AML-193 (cell line): ENCODE measurements at places on chromosomes 4 and X.
A peak's percentile ranks its signal among the peaks of the same experiment; 100 is the strongest.

- DNase-seq: no peak
Measured at GRCh38 chrX:17098516-17099247, 152.2 kb downstream of the REPS2 start.

GRCh38 chrX:22585831-22586230 lies 313.1 kb downstream of the CBLL2 start:
- DNase-seq: no peak

DNA sequence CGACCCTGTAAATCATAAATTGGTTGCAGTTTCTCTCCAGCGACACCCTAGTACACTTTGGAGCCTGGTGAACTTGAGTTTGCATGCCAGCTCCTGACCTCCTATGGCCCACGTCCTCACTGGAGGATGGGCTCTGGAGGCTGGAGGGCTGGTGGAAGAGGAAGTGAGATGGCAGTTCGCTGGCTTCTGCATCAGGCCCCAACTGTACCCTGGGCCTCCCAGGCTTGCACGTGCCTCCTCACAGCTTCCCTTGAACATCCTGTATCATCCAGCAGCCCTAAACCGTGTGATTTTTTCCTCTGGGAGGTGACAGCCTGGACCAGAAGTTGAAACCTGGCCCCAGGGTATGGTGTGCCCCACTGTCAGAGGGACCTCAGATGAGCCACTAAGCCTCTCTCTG lies 78.5 kb downstream of the HTRA3 start:
- DNase-seq: no peak

GRCh38 chr4:48539597-48539996 lies 49.5 kb downstream of the ZAR1 start:
- no peak for DNase-seq

GRCh38 chr4:55546506-55546755 lies 278 bp downstream of the CLOCK start:
- DNase-seq: no peak

DNA sequence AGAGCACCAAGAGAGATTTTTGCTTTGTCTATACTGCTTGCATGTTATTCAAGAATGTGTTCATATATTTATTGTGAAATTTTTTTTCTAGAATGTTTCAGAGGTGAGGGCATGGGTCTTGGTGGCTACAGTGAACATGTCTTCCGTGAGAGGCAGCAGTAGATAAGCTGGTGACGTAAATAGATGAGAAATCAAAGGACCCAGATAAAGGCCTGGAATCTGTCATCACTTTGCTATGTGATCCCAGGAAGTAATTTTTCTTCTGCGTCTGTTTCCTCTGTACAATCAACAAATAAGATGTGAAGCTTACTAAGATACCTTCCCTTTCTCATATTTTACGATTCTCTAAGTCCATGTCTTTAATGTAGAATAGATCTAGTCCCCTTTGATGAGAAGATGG lies 129.1 kb downstream of the COL4A6 start:
- DNase-seq: no peak

GRCh38 chr4:30776921-30777415 lies 56.8 kb downstream of the PCDH7 start:
- no peak for DNase-seq

DNA sequence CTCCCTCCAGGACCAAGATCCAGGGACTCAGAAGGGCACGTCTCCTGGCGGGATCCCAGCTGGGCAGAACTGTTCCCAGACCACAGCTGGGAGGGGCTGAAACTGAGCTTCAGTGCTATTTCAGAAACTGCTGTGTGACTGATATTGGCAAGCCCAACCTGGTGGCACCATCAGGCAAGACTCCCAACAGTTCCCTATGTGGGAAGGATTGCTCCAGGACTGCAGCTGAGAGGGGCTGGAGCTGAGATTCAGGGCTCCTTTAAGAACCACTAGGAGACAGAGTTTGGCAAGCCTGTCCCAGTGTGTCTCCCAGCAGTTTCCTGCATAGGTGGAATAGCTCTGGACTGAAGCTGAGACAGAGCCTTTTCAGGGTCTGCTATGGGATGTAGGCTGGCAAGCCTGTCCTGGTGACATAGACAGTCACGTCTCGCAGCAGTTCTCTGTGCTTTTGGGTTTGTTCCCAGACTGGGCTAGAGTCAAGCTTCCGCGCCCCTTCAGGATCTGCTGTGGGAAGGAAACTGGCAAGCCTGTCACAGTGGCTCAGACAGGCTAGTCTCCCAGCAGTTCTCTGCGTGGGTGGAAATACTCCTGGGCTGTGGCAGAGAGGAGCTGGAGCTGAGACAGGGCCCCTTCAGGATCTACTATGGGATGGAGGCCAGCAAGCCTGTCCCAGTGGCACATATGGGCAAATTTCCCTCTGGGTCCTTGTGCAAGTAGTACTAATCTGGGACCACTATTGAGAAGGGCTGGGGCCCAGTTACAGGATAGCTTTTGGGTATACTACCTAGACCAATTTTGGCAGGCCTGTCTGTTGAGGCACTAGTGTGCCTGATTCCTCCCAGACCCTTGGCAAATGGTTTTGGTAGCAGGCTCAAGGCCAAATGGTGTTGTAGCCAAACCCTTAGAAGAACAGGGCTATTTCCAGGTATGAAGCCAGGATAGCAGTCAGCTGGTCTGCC lies 20.2 kb upstream of the MED14 start:
- DNase-seq: no peak

GRCh38 chr4:8550691-8551090 lies 29.5 kb upstream of the GPR78 start:
- DNase-seq: no peak

GRCh38 chr4:38894322-38894982 lies 26.8 kb downstream of the FAM114A1 start:
- peak; percentile 2 for DNase-seq

DNA sequence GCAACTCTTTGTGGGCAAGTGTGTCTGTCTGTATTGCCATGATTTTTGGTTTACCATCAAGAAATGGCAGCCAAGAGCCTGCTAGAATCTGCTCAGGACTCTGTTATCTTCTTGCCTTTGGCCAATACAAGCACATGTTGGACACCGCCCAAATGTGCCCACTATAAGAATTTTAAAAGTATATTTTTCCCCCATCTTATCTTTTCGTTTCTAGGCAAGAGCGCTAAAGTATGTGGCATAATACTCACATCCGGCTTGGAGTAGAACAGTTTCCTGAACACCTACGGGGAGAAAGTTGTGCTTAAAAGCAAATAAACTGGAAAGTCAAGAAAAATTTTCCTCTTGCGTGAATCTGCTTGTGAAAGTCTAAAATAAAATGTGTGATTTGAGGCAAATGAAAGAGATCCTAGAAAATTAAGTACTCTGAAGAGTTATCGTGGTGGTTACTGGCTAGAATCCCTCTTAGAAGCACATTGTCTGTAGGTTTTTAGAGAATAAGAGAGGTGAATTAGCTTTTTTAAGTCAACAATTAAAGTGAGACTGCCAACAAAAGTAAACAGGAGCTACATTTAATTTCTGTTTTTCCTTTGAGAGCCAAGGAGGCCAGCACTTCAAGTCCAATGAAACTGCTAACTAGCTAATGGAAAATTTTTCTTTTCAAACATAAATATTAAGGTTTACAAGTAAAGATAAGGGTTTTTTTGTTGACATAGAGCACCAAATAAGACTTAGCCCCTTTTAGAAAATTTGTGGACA lies 220.2 kb downstream of the SOWAHB start:
- no peak for DNase-seq

DNA sequence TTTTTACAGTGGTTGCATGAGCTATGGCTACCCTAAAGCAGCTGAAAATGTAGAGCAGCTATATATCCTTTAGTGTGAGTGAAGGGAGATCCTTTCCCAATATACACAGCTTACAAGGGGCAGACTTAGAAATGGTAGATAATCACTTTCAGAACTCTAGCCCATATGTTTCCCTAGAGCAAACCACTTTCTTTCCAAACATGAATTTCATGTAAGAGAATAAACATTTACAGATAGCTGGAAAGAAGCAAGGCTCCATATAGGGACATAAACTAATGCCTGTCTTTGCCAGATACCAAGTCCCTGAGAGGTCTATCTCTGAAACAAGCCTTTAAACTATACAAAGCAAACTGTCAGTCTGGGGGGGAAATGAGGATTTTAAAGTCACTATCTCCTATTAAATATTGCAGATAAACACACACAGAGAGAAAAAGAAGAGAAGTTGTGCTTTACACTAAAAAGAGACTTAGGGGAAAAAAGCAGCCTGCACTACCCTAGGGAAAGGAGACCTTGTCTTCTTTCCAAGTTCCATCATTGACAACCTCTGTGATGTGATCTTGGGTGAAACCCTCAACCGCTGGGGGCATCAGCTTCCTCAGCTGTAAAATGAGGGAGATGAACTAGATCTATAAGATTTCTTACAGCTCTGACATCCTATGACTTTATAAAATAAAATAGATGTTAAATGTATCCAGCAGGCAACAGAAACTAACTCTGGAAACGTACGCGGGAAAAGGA lies 73.6 kb downstream of the TMEM156 start:
- no peak for DNase-seq

GRCh38 chrX:69618803-69619202 lies 2.9 kb downstream of the EDA start:
- DNase-seq: no peak

- DNase-seq: no peak
Measured at GRCh38 chr4:168744021-168744420, 247.2 kb downstream of the PALLD start.

DNA sequence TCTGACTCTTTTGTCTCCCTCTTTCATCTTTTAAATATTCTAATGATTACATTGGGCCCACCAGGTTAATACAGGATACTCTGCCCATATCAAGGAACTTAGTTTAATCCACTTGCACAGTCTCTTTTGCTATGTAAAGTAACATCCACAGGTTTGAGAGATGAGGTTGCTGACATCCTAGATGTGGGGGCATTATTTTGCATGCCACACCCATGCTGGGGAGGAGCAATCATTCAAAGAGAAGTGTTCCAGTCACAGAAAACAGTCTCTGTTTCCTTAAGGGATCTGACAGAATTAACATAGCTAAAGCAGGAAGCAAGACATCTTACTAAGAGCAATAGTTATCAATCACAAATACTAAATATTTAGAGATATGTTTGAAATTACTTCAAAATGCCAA lies 11.5 kb upstream of the TRAM1L1 start:
- no peak for DNase-seq

GRCh38 chr4:126106658-126107057 lies 791.9 kb downstream of the FAT4 start:
- DNase-seq: no peak

DNA sequence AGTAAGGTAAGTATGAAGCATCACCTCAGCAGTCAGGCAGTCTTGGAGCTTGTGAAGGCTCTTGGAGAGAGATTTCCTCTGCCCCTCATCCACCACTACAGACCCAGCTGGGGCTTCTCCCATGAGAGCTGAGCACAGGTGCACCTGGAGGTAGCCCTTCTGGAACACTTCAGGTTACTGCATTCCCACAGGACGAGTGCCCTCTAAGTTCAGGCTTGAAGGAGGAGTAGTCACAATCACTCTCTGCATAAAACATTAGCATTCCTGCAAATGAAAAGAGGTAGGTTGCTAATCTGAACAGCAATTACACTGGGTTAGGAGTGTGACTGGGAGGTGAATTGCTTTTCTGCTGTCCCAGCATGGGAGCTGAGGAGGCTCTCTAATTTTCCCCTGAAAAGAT lies 308.8 kb downstream of the TEX13C start:
- no peak for DNase-seq

DNA sequence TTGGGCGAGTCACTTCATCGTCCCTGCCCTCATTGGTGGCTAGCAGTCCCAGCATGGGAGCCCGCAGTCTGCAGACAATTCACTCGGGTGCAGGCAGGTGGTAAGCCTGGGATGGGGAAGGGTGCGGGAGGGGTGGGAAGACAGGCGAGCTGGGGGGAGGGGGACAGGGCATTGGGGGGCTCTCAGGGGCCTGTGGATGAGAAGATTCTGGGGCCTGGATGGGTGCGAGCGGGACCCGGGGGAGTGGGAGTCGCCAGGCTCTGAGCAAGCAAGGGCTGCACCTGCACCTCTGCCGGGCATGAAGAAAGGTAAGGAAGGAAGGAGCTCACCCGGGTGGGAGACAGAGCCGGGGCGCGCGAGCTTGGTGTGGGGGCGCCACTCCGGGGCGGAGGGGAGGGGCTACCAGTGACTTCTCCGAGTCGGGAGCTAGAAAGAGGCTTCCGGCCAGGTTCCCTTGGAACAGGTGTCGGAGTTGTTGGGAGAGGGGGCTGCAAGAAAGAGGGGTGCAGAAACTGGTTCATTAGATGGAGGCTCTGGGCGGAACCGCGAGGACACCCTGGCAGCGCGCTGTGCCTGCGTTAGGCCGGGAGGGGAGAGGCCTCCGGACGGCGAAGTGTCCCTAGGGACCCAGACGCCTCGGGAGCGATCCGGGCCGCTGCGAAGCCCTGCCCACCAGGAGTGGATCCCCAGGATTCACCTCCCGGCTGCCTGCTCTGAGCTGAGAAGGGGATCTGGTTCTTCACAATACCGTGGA lies 103.4 kb upstream of the PDLIM3 start:
- DNase-seq: no peak

DNA sequence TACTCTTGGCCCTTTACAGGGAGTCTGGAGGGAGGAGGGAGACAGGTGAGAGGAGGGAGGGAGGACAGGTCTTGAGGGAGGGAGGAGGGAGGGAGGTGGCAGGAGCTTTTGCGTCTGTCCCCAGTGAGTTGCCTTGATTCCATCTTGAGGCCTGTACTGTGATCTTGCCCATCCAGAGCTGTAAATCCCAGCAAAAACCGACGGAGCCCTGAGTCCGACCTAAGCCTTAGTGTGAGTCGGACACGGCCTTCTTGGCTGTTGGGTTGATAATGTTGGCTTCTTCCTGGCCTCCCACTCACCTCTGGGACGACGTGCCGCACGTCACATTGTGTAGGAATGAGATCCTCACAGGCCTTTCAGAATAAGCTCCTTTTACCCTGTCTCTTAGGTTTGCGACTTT lies 72.5 kb downstream of the RGS12 start:
- no peak for DNase-seq

- DNase-seq: no peak
Measured at GRCh38 chr4:182449186-182449929, 206.2 kb downstream of the TENM3 start.

GRCh38 chr4:169956091-169956843 lies 69.9 kb downstream of the MFAP3L start:
- no peak for DNase-seq

DNA sequence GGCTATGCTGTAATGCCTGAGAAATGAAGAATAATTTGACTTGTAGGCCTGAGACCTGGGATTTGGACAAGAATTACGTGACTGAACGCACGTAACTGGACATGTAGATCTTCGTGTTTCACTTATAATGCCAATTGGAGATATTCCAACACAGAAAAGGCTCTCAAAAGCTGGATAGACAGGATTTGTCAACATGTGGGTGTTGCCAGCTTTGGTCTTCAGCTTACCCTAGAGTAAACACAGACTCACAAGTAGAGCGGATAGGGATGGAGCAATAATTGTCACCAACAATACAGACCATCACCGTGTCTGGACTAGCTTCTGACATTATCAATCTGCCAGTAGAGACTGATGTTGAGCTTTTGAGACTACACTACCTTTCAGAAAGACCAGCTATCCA lies 1511.0 kb upstream of the ADGRL3 start:
- DNase-seq: no peak
